Right kidney (tissue), 9 donors: ENCODE measurements at places on chromosomes 12 and 14.

DNA sequence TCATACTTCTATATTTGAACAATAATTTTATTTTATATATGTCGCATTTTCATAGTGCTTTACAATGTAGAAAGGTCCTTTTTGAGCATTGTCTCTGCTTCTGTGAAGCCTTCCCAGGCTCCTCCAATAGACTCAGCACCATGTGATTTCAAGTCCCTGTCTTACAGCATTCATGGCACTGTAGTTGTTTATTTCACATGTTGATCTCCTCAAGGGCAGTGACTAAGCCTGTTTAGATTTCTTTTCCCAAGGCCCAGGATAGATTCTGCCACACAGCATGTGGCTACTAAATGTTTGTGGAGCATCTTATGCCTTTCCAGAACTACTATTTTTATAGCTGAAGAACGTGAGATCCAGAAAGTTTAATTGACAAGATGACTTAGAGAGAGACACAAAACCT lies 391.7 kb downstream of the TMEM117 start:
- no peak for DNase-seq

DNA sequence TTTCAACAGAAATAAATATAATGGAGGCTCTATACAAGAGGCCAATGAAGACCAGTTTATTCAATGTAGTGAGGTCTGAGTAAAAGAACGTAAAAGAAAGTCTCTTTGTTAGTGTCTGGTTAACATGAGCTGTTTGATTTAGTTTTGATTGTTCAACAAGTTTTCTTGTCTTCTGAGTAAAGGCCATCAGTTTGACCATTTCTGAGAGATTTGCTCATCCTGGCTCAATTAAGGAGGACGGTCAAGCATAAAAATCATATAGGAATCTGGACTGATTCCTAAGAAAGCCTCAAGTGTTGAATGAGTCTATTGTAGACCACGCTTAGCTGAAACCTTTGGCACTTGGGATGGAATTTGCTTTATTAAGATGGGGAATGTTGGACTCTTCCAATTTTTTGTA lies 32.5 kb upstream of the FGF23 start:
- no peak for DNase-seq

- no peak for DNase-seq
These were observed 4.6 kb downstream of the FBRSL1 start for GRCh38 chr12:132494294-132495164.

DNA sequence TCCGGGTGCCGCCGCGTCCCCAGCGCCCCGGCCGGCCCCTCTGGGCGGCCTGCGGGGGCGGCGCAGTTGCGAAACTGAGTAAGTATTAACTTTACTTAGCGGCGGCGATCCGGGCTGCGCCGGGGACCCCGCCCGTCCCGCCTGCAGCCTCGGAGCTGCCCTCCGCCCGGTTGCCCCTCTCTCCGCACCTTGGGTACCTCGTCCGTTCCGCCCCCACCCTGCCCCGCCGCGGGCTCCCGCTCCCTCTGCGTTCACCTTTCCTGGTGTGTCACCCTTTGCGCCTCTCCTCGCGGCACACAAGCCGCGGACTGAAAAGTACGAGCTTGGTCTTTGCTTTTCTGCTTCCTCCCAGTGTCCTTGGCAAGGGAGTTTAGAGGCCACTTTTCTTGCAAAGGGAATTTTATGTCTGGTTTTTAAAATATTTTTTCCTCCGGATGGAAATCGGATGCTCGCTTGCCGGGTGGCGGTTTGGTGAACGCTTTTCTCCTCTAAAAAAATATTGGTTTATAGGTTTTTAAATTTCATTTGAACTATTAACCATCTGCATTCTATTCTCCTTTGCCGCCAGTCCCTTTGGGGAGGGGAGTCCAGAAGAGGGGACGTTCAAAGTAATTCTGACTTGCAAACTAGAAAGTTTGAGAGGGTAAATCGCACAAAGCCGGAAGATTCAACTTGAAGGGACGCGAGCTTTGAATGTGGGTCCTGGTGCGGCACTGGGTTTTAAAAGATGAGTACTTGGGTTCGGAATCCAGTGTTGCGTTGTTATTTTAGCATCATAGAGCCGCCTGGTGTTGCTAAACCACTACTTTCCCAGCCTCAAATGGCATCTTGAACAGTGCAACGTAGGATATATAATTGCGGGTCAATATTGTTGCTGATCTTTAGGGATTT lies 834 bp downstream of the RASSF8 start:
- peak; percentile 78 for DNase-seq

GRCh38 chr12:103673891-103674375 lies 86.9 kb downstream of the STAB2 start:
- no peak for DNase-seq

DNA sequence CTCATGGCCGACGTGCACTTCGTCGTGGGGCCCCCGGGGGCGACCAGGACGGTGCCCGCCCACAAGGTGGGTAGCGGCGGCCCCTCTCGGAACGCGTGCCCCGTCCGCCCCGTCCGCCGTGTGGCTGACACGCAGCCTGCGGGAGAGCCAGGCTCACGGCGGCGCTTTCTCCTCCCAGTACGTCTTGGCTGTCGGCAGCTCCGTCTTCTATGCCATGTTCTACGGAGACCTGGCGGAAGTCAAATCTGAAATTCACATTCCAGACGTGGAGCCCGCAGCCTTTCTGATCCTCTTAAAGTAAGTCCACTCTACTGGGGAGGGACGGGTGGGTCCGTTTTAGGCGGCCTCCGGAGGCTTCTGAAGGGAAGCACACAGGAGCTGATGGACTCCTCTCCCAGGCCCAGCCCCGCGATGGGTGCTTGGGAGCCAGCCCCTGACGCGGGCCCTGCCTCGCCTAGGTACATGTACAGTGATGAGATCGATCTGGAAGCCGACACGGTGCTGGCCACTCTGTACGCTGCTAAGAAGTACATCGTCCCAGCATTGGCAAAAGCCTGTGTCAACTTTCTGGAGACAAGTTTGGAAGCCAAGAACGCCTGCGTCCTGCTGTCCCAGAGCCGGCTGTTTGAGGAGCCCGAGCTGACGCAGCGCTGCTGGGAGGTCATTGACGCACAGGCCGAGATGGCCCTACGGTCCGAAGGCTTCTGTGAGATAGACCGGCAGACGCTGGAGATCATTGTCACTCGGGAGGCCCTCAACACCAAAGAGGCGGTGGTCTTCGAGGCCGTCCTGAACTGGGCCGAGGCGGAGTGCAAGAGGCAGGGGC lies 1.1 kb downstream of the BTBD6 start:
- DNase-seq: peak; percentile 73

DNA sequence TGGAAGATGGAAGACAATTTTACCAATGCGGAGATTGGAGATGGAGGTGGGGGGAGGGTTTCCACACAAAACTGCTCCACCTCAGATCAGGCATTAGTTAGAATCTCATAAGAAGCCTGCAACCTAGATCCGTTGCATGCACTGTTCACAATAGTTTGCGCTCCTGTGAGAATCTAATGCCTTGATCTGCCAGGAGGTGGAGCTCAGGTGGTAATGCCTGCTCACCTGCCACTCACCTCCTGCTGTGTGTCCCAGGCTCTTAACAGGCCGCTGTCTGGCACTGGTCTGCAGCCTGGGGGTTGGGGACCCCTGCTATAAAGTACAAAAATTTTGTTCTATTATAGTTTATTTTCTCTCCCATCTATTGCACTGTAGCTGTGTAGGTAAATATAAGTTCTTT lies 84.9 kb upstream of the FOXG1 start:
- DNase-seq: no peak

GRCh38 chr12:92028441-92028709 lies 117.3 kb downstream of the BTG1 start:
- no peak for DNase-seq

GRCh38 chr12:132021031-132021871 lies 71.5 kb downstream of the EP400 start:
- no peak for DNase-seq

GRCh38 chr14:45728434-45729225 lies 475.6 kb upstream of the MIS18BP1 start:
- DNase-seq: no peak

DNA sequence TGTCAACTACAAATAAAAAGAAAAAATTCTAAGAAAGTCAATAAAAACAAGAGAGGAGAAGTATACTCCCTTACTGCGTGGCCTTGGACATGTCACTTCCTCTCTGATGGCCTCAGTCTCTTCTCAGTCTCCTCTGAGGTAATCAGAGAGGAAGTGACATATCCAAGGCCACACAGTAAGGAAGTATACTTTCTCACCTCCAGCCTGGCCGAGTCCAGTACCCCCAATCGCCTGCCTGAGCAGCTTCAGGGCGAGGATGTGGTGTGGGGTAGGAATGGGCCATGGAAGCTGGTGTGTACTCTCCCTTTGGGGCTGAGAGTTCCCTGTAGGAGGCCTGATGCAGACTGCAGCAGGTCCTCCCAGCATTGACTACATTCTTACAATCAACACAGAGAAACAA lies 15.8 kb downstream of the VDR start:
- no peak for DNase-seq
